Liver (tissue), 10 donors: ENCODE measurements at places on chromosomes 11 and 22. TPM values are rescaled to one million over a fixed set of nuclear protein-coding genes. Genes with fewer than 3 reads are reported as not detected.

DNA sequence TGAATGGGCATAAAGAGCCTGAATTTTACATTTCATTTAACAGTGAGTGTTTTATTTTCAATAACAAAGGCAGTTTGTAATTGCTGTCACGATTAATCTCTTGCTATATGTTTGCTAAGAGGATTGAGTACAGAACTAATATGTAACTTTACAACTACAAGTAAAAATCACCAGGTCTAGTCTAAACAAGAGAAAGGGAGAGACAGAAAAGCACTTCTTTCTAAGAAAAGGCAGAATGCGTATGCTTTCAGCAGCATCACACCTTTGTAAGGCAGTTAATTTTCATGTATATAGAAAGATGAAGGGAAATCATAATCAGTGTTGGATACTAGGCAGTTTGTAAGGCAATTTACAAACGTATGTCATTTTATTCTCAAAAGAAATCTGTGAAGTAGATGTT lies 169.8 kb downstream of the NELL1 start:
- DNase-seq: no peak

DNA sequence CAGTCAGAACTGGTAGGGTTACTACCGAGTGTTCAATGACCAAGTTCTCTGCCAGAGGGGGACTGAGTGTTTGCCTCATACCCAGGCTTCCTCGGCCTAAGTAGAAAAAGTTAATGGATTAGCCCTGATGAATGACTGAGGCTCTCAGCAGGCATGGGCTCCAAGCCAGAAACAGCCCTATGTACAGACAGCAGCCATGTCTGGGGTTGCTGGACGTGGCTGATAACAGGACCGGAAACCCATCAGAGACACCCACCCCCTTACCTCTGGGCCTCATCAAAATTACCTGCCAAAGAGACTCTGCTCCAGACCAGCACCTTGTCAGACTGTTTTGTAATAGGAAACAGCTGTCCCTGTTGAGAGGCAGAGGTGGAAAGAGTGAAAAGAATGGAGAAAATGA lies 351.4 kb downstream of the ETS1 start:
- no peak for DNase-seq

GRCh38 chr11:18731949-18732821 lies 6.2 kb upstream of the IGSF22 start:
- peak; percentile 72 for DNase-seq

GRCh38 chr11:125874556-125875124 lies 12.8 kb upstream of the HYLS1 start:
- DNase-seq: peak; percentile 49

GRCh38 chr22:40325315-40325714 lies 21.0 kb upstream of the ADSL start:
- no peak for DNase-seq

DNA sequence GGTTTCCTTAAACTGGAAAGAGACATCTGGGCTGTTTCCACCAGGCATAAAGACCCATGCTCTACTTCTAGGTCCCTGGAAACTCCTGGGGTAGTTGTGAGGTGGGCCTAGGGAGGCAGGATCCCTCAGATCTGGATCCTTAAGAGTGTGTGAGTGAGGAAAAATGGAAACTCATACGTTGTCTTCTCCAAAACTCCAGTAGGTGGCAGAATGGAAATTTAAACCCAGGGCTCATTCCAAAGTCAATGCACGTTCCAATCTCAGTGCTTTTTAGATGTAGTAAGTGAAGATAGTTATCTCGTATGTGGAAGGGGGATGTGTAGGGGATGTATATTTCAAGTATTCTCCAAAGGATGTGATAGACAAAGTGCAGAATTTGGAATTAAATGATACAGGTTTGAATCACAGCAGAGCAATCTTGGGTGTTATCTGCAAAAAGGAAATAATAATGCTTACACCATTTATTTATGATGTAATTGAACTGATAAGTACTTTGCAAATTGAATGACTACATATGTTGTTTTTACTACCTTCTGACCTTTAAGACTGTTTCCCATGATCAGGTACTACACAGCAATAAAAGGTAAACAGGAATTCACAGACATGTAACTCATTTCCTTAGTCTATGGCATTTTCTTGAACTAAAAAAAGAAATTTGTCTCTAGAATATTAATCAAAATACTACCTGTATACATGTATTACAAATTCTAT lies 13.1 kb upstream of the MMP1 start:
- no peak for DNase-seq

GRCh38 chr11:36186340-36187175 lies 102.7 kb downstream of the COMMD9 start:
- DNase-seq: no peak

DNA sequence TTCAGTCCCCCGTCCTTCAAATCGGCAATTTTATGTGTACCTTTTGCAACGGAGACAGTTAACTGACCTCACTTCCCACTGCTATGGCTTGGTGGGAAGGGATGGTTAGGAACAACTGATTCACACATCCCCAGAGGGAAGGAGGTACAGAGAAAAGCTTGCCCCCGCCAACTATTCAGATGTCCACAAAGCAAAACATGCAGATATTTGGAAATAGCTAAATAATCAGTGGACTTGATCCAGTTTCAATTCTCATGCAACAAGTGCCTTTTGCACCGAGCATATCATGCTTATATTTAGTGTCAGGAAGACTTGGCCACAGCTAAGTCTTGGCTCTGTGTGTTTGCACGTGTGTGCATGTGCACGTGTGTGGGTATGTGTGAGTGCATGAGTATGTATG lies 144.6 kb downstream of the SNX19 start:
- no peak for DNase-seq

GRCh38 chr11:117613521-117613920 lies 183.5 kb downstream of the DSCAML1 start:
- no peak for DNase-seq

GRCh38 chr11:75518204-75518549 lies 7.6 kb downstream of the GDPD5 start:
- no peak for DNase-seq

DNA sequence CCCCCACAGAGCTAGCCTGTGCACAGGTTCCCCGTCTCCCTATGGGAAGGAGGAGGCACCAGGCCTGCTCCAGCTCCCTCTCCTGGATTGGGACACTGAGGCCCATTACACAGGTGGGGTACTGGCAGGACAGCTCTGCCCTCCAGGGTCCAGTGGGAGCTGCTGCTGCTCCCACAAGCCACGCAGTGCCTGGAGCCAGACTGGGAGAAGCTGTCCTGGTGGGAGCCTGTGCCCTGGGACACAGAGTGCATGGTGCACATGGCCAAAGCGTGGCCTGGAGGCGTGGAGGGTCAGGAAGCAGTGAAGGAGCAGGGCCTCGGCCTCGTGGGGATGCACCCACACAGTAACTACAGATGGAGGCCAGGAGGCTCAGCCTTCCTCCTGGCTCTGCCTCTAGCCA lies 27.5 kb downstream of the DUSP8 start:
- DNase-seq: no peak

- DNase-seq: no peak
Observed at GRCh38 chr11:27215471-27216269, 147.3 kb downstream of the CCDC34 start.

- no peak for DNase-seq
Observed at GRCh38 chr22:47210686-47211085, 448.2 kb downstream of the TBC1D22A start.

The SLC37A2 gene
- 0.51 TPM for polyA plus RNA-seq

The IGLL1 gene
- not detected for polyA plus RNA-seq

The SESN3 gene
- polyA plus RNA-seq: 0.85 TPM

The MS4A6E gene
- not detected for polyA plus RNA-seq

The ANO9 gene
- 0.42 TPM for polyA plus RNA-seq

The LDHAL6A gene
- 0.28 TPM for polyA plus RNA-seq
